ENCODE measurements at places on chromosomes 12 and 14.
A peak's percentile ranks its signal among the peaks of the same experiment; 100 is the strongest.

GRCh38 chr12:42992826-42993225 is 403.3 kb upstream of the PRICKLE1 start:
- DNase-seq: no peak

DNA sequence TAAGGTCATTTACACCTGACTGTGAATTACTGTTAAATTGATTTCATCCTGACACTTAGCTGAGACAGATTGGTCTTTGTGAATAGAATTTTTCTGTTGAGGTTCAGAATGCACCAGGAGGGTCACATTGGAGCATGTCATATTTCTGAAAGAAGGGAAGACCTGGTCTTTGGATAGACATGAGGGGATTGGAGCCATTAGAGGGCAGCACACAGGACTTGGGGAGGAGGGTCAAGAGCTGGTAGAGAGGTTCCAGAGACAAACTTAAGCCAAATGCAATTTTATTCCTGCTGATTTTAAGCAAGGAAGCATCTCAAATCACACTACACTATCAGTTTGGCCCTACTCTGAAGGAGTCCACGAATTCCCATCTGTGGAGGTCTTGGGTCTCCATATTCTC is 41.1 kb downstream of the GUCY2C start:
- DNase-seq: no peak

GRCh38 chr14:91888641-91889476 is 21.5 kb upstream of the TC2N start:
- no peak for DNase-seq

DNA sequence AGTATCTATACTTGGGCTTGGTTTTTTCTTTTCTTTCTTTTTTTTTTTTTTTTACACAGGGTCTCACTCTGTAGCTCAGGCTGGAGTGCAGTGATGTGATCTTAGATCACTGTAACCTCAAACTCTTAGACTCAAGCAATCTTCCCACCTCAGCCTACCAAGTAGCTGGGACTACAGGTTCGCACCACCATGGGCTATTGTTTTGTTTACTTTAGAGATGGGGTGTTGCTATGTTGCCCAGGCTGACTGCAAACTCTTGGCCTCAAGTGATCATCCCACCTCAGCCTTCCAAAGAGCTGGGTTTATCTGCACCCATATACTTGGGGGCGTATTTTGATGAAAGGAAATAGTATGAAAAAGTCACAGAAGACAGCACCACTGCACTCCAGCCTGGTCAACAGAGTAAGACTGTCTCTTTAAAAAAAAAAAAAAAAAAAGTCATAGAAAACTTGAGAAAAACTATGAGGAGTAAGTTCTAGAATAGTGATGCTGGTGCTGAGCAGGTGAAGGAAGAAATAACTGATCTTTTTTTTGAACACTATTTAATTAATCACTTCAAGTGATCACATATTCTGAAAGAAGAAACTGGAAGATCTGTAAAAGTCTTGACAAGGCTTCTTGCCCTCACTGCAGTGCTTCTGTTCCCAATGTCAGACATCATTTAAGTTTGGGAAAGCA is 53.8 kb upstream of the NPFF start:
- no peak for DNase-seq

DNA sequence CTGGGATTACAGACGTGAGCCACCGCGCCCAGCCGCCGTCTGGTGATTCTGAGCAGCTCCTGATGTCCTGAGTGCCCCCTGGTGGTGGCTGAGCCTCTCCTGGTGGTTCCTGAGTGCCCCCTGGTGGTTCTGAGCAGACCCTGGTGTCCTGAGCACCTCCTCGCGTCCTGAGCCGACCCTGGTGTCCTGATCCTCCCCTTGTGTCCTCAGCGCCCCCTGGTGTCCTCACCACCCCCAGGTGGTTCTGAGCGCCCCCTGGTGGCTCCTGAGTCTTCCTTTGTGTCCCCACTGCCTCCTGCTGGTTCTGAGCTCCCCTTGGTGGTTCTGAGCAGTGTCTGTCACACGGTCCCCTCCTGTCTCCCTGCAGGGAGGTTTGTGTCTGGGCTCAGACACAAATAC is 1304.9 kb downstream of the TMEM121 start:
- no peak for DNase-seq

DNA sequence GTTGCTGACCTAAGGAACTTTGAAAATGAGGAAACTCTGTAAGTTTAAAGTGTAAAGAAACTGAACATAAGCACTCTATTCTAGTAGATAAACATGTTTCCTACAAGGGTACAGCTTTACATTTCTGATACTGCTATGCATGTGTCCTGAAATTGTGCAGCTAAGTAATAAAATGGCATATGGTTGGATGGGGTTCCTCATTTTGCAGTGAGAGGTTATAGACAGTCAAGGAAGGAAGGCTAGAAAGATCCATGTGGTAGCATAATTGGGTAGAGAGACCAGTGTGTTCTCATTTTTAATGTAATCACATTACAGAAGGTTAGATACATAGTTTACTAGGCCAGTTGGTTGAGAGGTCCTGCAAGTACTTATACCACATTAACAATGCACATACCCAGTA is 477.0 kb downstream of the TMEM121 start:
- no peak for DNase-seq

DNA sequence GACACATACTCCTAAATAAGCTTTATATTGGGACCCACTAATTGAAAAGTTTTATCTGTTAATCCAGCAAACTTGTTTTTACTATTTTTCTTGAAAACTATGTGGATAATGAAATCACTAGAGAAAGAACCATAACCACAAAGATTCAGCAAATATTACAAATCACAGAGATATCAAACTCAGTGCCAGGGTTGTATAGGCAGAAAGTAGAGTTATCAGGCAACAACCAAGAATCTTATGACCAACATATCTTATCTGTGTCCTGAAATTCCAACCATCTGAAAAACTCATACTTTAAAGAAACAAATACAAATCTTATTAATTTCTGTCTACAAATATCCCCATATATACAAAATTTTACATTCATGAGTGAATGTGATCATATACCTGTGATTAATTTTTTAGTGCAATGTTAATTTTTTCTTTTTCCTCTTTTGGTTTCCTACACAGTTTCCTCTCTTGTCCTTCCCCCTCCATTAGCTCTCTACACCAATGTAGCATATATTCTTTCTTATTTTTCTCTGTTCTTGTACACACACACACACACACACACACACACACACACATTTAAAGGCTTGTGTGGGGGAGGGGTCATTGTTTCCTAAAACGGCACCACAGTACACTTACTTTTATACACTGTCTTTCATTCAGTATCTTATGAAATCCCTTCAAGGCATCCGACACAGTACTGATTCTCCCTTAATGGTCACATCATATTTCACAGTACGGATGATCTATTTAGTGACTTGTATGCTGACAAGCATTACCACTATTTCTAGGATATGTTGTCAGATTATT is 18.6 kb downstream of the AMN1 start:
- DNase-seq: no peak

DNA sequence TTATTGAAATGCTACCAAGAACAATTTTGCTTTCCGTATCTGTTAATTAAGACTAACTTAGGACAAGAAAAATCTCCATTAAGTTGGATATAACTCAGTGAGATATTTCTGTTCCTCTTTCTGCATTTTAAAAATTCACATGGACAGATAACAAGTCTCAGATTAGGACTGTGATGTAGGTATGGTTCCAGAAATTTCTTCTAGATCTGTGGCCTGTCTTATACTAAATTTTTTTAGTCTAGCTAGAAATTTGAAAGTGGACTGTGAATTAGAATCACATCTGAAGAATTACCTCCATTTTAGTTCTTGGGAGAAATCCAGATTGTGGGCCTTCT is 41.6 kb downstream of the USP15 start:
- no peak for DNase-seq

DNA sequence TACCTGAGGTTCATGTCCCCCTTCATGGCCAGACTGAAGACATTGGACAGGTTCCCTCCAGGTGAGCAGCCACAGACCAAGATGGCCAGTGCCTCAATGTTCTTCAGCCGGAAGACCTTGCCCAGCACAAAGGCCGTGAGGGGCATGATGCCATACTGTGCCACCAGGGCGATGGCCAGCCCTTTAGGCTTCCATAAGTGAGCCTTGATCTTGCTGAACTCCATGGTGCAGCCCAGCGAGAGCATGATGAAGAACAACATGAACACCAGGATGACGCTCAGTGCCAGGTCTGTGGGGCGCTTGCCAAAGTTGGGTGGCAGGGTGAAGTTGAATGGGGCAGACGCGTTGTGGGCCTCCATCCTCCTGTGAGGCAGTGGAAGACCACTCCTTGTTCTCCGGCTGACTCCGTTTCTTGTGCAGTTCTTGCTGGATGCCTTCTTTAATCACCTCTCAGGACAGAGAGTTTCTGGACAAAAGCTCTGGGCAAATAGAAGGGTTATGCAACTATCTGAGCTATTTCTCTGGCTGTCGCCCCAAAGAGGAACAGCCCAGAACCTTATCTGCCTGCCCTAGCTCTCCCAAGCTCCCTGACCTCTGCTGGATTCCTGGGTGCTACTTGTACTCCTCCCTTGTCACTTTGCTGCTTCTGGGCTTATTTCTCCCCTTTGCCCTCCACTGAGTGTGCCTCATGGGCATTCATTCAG is at the start of gene SLC10A1:
Gene SLC10A1 (minus strand): TSS at position 445 of the 704 bp plus-strand sequence. CDS start 86 bp downstream, at position 359.
- no peak for DNase-seq

DNA sequence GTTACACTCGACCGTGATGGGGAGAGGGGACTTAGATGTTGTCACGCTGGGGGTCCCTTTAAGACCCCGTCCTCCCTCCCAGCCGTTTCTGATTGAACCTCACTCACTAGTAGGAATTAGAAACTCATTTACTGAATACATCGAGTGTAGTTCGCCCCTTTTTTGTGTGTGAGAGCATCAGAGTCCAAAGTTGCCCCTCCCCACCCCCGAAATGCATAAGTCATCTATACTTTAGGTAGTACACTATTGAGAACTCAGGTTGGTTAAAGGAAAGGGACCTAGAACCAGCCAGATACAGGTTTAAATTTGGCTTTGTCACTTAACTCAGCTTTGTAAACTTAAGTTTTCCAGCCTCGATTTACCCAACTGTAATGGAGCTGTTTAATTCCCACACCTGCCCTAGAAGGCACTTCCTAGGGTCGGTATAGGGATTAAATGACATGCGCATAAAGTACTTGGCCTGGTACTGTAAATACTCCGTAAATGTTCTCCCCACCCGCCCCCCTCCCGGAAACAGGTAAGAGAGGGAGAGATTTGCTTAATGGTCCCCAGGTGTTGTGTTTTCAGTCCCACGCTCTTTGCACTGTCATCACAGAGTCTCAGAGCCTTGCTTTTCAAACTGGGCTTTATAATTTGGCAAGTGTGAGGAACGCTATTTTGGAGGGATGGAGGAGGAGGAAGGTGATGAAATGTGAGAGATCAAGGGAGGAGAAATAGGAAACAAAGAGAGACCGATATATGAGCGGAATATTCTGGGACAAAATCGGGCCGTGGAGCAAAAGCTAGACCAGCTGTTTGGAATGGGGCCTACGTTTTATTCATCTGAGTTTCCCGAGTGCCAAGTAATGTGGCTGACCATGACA is 897 bp downstream of the SUDS3 start:
- no peak for DNase-seq

- peak; percentile 69 for DNase-seq
These were observed 51.0 kb downstream of the BMAL2 start for GRCh38 chr12:27383429-27384260.

DNA sequence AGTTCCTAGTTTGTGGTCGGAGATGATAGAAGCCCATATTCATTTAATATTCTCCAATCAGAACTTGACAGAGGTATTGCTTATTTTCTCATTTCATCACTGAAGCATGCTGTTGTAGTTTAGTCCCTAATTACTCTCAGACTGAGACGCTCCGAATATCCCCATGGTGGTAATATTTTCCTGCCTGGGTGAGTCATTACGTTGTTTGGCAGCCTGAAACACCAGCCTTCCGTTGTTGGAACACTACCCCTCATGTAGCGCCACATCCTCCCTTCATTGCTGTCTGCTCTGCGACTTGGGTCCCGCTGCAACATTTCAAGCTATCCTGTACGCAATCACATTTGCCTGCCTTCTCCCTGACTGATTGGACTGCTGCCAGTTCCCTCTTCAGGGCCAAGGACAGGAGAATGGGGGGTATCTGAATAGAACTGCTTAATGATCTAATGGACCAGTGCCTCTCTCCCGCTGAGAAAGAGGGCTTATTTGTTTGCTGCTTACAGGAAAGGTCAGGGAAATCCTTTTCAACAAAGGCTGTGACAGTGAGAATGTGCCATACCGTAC is 369.1 kb downstream of the NPAS3 start:
- no peak for DNase-seq

DNA sequence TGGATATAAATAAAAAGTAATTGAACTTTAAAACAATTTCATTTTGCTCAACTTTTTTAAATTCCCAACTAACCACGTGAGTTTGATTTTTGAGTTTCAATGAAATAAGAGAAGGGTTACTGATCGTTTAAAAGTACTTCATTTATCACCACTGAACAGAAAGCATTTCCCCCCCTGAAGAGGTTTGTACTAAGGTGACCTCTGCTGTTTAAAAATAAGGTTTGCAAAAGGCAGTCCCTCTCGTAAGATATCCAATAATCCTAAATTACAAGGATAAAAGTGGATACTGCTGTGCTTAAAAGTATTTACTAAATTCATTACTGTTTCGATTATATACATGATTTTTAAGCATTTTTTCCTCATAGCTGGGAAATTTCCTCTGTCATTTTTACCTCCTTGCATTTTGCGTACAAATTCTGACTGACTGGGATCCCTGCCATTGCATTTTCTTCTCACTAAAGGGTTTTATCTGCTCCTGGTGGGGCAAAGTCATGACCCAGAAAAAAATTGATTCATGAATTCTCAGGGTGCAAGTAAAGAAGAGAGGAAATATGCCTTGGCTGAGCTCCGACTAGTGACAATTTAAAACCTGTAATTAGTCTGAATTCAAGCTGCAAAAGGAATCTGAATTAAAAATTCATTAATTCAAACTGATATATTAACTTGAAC is 463.8 kb downstream of the PRKD1 start:
- DNase-seq: no peak

DNA sequence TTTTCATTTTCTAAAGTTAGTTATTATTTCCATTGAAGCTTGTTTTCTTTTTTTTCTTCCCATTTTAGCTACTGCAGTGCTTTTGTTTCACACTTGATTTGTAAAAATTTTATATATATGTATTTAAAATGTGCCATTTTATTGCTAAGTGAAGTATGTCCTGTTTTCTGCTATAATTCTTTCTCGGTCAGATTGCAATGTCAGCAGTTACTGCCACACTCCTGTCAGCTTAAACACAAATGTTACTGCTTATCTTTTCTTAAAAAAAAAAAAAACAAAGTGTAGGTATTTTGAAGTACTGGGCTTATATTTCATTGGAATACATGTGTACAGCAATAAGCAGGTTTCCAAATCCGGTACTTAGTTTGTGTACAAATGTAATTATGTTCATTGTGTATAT is 63.4 kb upstream of the AEBP2 start:
- no peak for DNase-seq

- DNase-seq: no peak
These were observed 106.0 kb downstream of the PPP1R12A start for GRCh38 chr12:79828924-79829323.

GRCh38 chr12:47837190-47838171 is 17.8 kb upstream of the HDAC7 start:
- no peak for DNase-seq

- DNase-seq: no peak
These were observed 23.8 kb downstream of the PXN start for GRCh38 chr12:120241561-120242274.

Measured in epithelial cell of prostate (primary cell).